ENCODE measurements at places on chromosomes 3 and 15. TPM values are rescaled to one million over a fixed set of nuclear protein-coding genes. Genes with fewer than 3 reads are reported as not detected.

DNA sequence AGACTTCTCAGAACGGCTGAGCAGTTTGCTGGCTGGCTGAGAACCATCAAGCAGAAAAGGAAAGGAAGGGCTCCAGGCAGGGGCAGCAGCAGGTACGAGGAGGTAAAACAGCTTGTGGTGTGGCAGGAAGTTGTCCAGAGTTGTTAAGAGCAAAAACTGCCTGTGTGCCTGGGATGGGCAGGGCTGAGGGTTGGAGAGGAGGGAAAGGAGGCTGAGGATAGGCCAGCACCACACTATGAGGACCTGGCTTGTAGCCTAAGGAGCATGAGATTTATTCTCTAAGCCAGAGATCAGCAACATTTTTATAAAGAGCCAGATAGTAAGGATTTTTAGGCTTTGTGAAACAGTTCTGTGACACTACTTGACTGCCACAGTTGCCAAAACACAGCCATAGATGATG is 8.0 kb downstream of the IGSF10 start:
- no peak for DNase-seq

DNA sequence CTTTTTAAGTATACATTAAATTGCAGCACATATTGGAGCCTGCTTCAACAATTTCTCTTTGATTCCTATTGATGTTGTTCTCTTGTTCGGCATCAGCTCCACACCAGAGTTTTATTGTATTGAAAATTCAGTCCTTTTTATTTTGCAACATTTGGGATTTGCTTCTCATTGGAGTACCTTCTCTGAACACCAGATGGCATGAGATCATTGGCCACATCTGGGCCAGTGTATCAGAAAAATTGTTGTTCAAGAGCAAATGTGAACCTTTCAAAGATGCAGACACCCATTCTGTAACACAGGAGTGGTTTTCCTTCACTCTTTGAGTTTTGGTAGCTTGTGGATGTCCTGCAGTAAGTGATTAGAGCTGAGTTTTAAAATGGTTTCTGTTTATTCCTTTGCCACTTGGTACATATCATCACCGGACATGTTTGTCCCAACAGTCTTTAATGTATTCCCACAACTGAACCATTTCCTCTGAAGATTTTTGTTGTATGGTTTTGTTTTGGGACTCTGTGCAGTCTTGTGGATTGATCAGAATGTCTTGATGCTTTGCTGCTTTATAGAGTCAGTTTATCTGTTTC is 96.1 kb downstream of the MCTP2 start:
- DNase-seq = no peak

GRCh38 chr3:53035825-53036619 is 9.9 kb downstream of the SFMBT1 start:
- DNase-seq = no peak

- no peak for DNase-seq
Measured at GRCh38 chr3:179720196-179720595, 67.4 kb downstream of the USP13 start.

- DNase-seq = no peak
Measured at GRCh38 chr3:186920796-186921195, 9.5 kb upstream of the ST6GAL1 start.

DNA sequence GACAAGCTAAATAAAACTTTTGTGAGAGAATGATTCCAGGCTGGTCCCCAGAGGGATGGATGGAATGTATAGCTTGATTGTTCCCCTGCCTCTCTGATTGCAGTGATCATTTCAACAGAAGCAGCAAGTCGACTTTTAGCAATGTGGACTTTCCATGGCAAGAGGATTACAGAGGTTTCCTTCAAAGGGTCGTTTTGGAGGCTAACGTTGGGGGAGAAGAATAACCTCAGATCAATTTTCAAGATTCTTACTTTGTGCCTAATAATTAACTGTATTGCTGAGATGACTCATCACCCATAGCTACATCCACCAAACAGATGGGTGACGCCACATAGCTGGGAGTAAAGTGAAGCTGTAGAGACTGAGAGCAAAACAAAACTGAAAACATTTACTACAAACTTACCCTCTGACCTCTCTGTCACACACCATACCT is 79.9 kb downstream of the GTPBP8 start:
- no peak for DNase-seq

GRCh38 chr3:55604846-55605245 is 117.7 kb upstream of the WNT5A start:
- no peak for DNase-seq

- peak; percentile 95 for DNase-seq
Measured at GRCh38 chr3:14261229-14261628, 82.6 kb downstream of the LSM3 start.

GRCh38 chr3:53354945-53355498 is 7.7 kb upstream of the DCP1A start:
- no peak for DNase-seq

GRCh38 chr3:31980530-31981205 is 394 bp downstream of the OSBPL10 start:
- DNase-seq = no peak

The CADM2 gene
- 9.6 TPM for total RNA-seq

The HIGD2B gene
- total RNA-seq = not detected

The CAPN3 gene
- 7.5 TPM for total RNA-seq

The AADAC gene
- total RNA-seq = not detected

The FEZF2 gene
- total RNA-seq = not detected
